ENCODE measurements at places on chromosomes 3 and 15.

GRCh38 chr3:16487511-16488175, 25.9 kb downstream of the RFTN1 start:
- no peak for DNase-seq

GRCh38 chr15:65115542-65115941, 542 bp upstream of the UBAP1L start:
- DNase-seq = no peak

DNA sequence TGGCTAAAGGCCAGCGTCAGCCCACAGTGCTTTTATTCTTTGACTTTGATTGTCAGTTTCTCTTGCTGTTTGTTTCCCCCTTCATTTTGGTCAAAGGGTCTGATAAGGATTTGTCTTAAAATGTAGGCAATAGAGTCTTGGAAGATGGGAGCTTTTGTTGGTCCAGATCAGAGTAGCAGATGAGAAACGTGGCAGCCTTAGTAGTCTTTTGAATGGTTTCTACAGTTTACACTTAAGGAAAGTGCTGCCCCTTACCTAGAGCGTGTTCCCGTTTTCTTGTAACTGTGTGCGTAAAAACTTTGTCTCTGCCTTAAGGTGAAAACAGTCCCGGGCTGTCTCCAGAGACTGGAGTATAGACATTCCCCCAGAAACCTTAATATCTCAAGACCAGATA, 630 bp downstream of the LXN start:
- no peak for DNase-seq

DNA sequence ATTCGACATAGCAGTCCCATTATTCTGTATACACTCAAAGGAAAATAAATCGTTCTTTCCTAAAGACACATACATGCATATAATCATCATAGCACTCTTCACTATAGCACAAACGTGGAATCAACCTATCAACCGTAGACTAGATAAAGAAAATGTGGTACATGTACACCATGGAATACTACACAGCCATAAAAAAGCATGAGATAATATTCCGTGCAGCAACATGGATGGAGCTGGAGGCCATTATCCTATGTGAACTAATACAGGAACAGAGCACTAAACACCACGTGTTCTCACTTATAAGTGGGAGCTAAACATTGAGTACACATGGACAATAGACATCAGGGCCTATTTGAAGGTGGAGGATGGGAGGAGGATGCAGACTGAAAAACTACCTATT, 12.1 kb upstream of the MAP3K13 start:
- DNase-seq = no peak

DNA sequence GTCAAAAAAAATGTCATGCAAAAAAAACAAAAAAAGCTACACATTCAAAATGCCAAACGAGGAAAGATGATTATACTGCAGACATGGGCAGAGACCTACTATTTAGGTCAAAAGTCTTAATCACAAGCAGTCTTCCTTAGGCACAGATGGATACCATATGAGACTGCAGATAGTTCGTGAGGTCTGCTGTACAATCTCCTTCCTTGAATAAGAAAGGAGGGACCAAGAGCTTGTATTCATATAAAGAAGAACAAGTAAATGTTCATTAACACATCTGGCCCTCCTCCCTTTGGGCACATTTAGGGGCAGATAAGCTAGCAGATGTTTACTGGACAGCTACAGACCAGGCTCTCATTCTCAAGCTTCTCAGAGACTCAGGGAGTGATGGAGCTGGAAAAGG, 45.3 kb downstream of the ANXA2 start:
- no peak for DNase-seq

DNA sequence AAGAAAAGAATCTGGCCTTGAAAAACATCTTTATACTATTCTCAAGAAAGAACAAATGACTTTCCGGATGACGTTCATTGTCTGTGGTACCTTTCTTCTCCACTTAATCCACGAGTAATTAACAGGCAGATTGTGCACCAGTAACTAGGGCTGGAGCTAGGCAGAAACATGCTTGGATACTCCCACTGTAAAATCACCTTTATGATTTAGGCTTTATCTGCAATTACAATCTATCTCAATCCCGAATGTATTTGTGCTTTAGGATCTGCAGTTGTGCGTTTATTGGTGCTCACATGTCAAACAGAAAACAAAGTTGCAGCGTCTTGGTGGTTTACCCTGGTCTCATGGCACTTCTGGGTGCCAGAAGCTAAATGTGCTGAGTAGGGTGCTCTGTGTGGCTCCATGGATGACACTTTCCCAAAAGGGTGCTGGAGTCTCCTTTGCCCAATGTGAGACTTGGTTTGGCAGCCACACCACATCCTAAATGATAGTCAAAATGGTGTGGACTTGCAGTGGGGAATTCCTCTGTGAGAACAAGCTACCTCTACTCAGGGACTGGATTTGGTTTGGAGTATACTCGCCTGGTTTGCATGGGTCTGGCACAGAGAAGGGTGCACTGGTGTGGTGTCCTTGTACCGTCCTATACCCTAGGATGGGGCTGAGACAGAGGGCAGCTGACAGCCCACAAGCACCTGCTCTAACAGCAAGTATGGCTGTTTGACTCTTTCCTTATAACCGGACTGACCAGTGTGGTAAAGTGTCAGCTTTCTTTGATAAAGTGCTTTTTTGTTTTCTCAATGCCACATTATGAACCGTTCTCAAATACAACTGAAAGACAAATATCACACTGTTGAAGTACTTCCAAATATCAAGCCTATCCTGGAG, 7.7 kb downstream of the SERP1 start:
- no peak for DNase-seq

All from T-helper 17 cell (primary cell).